ENCODE measurements at places on chromosomes 12 and 14.

GRCh38 chr14:87934185-87934584 lies 58.8 kb downstream of the GALC start:
- DNase-seq: no peak

- DNase-seq: no peak
Measured at GRCh38 chr14:73462048-73462715, 3.8 kb upstream of the NUMB start.

- no peak for DNase-seq
Measured at GRCh38 chr14:85079842-85080730, 449.9 kb upstream of the FLRT2 start.

GRCh38 chr14:60275932-60276331 lies 26.9 kb downstream of the PPM1A start:
- DNase-seq: no peak

GRCh38 chr12:78556651-78557050 lies 307.9 kb upstream of the SYT1 start:
- no peak for DNase-seq

DNA sequence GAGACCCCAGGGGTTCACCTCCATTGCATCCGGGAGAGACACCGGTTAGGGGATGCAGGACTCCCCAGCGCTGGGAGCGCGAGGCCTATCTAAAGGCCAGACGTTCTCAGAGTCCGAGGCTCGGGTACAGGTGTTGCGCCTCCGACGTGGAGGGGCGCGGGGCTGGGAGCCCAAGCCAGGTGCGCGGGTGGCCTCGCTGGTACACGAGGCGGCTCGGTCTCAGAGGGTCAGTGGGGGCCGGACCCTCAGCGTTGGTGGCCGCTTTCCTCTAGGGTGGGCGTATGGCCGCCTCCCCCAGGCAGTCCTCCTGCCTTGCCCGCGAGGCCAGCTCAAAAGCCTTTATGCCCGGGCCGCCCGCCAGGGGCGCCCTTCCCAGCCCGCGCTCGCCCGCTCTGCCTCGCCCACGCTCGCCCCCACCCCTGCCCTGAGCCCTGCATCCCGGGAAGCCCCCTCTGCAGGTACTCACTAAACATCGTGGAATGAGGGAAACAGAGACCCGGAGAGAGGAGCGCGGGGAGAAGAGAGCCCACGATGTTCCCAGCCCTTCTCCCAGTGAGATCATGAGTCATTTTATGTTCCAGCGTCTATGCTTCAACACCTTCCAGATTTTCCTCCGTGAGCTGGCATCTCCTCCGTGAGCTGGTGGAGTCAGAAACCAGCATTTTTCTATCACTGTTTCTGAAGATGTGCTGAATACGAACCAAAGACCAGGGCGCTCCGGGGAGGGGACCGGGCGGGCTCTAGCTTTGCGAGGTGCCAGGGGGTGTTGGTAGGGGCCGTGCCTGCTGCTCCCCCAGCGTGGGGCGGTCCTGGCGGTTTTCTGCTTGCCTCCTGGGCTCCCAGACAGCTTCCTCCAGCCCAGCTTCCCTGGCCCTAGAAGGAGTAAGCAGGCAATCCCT lies 73.8 kb downstream of the DIO3 start:
- no peak for DNase-seq

- no peak for DNase-seq
Measured at GRCh38 chr12:32298917-32299316, 100.4 kb upstream of the FGD4 start.

GRCh38 chr12:107091989-107092641 lies 1.2 kb downstream of the CRY1 start:
- peak; percentile 20 for DNase-seq

GRCh38 chr12:6788972-6789924 lies at the start of gene CD4:
TSS of gene CD4 (plus strand) at chr12:6789528. CDS start at chr12:6800139, 10,611 bp downstream.
- no peak for DNase-seq

DNA sequence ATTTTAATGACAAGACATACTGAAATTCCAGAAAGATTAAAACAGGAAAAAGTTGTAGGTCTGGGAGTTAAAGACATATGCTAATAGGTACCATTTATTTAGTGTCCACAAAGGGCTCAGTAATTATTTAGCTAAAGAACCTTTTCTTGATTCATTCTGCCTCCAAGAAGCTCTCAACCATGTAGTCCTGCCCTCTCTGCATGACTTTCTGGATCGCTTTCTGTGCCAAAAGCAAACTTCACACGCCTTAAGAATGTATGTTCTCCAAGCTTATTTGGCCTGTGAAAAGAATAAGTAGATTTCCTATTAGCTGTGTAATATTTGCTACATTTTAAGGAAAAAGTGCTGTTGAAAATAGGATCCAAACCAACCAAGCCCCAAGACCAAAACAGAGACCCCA lies 291.7 kb downstream of the C12orf75 start:
- no peak for DNase-seq

DNA sequence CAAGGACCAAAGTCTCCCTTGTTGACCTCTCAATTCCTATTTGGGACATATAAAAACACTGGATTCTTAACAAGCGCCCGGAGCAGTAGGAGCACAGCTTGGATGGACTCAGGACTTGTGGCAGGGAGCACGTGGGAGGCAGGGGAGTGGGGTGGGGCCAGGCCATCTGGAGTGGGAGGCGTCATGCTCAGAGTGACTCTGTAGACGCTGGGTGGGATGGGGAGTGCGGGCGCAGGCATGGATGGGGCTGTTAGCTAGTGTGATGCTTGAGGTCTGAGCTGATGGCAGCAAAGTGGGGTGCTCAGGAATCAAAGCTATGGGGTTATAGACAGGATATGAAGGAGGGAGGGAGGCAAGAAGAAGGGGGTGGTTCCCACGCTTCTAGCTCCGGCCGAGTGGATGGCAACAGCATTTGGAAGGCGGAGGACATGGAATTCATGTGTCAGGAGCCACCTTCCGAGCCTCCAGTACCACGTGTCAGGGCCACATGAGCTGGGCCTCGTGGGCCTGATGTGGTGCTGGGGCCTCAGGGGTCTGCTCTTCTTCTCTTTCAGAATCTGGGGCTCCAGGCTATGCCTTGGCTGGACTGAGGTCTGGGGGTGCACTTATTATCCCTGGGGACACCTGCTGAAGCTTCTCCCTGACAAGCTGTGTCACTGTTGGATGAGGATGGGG lies 26.2 kb downstream of the MEG3 start:
- DNase-seq: no peak

- no peak for DNase-seq
Measured at GRCh38 chr12:77891518-77892147, 60.9 kb downstream of the NAV3 start.

- DNase-seq: no peak
Measured at GRCh38 chr14:65330416-65330815, 82.1 kb upstream of the FUT8 start.

DNA sequence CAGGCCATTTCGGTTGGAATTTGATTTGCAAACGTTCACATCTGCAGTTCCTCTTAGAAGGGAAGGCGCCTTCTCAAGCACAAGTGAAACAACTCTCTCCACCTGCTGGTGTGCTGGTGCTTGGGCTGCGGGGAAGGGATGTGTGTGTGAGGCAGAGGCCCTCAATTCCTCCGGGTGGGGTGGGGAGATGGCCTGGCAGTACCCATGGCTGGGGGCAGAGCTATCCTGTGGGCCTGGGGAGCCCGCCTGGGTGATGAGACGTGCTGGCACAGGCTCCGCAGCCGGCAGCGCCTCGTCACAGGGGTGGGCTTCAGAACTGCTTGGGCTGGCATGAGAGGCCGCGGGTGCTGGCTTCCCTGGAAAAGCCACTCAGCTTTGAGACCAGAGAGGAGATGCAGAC lies 28.9 kb upstream of the TDRD9 start:
- DNase-seq: peak; percentile 67

DNA sequence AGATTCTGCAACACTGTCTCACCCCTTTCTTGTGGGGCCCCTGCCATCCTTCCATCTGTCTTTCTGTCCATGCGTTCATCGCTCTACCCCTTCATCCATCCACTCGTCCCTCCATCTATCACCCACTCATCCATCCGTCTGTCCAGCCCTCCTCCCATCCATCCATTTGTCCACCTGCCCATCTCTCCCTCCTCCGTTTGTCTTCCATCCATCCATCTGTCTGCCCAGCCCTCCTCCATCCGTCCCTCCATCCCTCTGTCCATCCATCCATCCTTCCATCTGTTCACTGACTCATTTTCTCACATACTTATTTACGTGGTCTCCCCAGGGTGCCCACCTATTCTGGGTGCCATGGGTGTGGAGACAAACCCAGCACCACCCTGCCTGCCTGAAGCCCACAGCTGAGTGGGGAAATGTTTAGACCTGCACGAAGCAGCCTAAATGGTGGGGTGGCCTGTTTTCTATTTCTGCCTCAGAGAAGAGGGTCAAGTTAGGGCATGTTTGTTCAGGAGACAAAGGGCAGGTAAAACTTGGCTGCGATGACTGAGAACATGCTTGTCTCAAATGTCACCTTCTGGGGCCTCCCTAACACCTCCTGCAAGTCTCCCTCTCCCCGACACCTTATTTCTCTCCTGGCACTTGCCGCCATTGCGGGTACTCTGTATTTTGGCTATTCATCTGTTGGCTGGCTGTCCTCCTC lies 2.8 kb upstream of the SLC25A47 start:
- DNase-seq: no peak

DNA sequence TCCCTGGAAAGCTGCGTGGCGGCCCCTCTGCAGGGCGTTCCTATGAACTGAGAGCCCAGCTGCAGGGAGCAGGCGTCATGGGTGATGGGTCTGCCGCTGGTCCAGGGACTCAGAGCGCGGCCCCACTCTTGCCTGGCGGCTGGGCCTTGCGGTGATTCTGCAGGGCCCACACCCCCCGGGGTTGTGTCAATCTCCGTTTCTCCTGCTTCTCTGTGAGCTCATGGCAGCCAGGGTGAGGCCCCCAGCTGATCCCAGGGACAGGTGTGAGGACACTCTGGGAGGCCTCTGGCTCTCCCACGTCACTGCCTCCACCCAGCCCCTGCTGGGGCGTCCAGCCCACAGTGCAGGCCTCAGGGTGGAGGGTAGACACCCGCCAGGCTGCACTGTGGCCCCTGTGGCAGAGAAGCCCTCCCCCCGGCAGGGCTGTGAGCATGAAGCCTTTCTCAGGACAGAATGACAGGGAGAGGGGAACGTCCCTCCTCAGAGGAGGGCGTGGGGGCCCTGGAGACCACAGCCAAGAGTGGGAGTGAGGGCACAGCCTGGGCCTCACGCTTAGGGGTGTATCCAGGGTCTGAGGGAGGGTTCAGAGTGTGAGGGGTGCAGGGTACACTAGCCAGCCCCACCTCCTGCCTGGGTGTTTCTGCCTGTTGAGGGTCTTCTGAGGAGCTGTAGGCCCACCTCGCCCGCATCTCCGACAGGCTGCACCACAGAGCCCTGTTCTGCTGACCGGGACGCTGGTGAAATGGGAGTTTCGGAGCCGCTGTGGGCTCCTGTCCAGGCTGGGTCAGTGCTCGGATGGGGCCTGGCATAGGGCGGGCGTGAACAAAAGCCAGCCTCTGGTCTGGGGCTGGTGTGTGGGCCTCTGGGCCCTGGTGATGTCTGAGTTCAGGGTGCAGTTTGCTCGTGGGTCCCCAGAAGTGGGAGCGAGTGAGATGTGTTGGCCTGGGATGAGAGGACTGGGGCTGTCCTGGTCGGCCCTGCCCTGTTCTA lies 26.7 kb upstream of the CRIP2 start:
- no peak for DNase-seq

- no peak for DNase-seq
Measured at GRCh38 chr14:101192661-101193000, 289.1 kb upstream of the RTL1 start.

GRCh38 chr14:92956961-92957360 lies 34.0 kb downstream of the CHGA start:
- DNase-seq: no peak

- DNase-seq: no peak
Measured at GRCh38 chr12:30782316-30783173, 27.8 kb upstream of the CAPRIN2 start.

DNA sequence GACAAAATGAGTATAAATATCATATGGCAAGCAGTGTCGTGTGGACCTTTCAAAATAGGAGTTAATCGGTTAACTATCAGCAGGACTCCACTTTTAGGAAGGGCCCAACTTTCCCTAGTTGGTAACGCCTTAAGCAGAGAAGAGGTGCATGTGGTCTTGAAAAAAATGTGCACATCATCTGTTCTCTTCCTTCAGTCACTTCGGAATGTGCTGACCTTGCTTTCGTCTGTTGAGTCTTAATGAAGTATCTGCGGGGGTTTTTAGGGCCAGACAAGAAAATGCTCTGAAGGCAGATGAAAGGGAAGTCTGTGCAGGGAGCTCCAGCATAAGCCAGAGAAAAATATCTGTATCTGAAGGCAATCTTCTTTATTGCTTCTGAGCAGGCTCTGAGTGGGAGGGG lies 185.2 kb downstream of the AEBP2 start:
- DNase-seq: no peak

GRCh38 chr12:108234158-108234557 lies 105.0 kb downstream of the CMKLR1 start:
- no peak for DNase-seq

DNA sequence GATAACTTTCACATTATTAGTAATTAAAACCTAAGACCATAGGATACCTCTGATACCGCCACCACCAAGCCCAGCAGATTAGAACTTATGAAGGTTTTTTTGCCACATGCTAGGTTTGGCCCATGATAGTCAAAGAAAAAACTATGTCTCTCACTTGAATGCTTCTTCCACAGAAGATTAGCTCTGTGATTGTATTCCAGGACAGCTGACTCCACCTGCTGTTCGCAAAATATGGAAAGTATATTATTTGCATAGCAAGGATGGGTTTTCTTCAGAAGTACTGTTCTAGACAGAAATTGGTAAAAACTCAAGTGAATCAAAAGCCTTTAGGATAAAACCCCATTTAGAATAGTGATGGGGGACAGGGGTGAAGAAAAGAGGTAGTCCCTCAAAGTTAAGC lies 42.2 kb downstream of the PPFIBP1 start:
- DNase-seq: no peak

- DNase-seq: no peak
Measured at GRCh38 chr12:18432206-18432605, 170.9 kb downstream of the PIK3C2G start.

DNA sequence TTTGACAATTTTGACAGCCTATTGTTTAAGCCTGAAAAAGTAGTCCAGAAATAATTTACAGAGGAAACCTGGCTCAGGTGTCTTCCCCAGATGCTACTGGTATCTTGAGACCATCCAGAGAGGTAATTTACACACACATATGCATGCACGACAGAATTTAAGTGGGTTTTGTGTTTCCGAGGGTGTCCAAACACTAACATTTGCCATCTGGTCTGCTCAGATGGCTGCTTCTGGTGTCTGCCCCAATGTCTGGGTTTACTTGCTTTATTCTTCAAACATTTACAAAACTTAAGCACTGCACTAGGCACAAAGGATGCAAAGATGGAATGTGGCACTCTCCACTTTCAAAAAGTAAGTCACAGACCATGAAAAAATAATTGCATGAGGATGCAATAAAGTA lies 226.6 kb upstream of the EGLN3 start:
- DNase-seq: no peak
